ENCODE measurements at places on chromosomes 12 and 14.

DNA sequence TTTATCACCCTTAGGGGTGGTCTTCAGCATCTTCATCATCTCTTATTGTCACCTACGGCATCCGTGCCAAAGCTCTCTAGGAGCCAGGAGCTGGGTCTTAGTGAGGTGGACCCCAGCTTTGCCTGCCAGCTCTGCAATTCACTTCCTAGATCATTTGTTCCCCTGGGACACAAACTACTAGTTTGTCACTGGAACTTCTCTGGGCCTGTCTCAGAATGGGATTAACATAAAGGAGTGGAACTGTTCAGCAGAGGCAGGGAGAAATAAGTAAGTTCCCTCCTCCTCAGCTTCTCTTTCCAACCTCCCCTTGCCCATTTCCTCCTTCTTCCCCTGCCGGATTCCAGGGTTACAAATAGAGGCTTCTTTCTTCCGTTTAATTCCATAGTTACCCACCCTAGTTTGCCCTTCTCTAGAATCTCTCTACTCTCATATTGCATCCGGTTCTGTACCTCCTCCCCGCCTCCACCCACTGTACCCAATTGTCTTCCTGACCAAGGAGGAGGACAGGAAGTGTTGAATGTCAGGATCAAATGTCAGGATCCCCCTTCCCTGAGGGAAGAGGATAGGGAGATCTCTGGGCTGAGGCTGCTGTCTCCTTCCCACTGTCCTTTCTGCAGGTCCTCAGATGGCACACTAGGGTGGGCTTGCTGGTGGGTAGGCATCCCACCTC lies 25.0 kb downstream of the LARP4 start:
- no peak for DNase-seq

DNA sequence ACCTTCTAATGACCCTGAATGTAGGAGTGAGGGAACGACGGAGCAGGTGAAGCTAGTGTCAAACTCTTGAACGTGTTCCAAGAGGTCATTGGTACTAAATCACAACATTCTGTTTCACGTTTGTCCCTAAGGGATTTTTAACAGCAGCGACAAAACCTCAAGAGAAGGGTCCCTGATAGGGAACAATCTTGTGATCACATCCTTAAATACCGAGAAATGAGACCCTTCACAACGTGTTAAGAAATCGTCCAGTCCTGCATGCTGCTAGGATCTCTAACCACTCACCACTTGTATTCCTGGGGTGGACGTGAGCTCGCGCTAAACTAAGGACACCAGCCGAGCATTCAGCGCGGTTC lies 134.1 kb upstream of the KRAS start:
- no peak for DNase-seq

DNA sequence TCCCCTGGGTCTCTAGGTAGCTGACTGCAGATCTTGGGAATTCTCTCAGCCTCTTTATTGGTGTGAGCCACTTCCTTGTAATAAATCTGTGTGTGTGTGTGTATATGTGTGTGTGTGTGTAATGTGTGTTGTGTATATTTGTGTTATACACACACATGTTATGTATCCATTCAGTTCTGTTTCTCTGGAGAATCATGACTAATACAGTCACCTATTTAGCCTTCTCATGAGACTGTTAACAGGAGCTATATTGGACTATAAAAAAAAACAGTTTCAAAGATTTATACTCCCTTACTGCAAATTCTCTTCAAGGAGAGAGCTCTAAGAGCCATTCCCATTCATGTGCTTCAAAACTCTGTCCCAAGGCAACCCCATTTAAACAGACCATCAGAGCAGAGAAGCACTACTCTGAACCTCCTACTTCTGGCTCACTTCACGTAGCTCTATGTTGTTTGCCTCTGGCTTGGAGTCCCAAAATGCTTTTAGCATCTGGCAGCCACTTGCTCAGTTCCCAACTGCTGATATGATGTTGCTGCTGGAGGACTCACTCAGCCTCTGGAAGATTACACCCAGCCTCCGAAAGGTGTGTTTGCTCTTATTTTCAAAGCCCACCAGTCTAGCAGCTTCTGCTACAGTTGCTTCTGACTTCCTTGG lies 48.7 kb upstream of the KITLG start:
- DNase-seq, result no peak

DNA sequence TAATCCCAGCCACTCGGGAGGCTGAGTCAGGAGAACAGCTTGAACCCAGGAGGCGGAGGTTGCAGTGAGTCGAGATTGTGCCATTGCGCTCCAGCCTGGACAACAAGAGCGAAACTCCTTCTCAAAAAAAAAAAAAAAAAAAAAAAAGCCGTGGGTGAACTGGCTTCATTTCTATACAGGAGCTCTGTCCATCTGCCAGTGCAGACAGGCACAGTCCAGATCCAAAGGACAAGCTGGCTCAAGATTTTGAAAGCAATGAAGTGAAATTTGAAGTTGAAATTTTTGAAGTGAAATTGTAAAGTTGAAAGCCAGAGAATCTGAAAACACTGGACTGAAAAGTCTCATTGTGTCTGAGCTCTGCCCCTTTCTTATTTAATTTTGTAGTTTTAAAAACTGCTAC lies 134.7 kb downstream of the CALM1 start:
- no peak for DNase-seq

DNA sequence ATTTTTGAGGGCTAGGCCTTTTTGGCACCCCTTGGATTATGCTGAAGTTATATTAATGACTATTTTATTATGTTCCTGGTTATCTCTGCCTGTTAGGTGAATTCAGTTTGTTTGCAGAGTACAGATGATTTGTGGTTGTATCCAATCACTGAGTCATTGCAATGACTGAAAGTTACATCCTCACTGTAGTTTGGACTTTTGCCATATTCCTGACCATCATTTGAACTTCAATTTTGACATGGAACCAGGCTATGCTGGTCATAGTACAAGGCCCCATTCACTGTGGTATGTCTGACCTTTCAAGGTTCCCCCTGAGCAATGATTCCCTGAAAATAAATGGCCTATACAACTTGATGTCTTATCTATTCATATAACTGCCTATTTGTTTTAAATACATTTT lies 621.0 kb downstream of the CCER1 start:
- no peak for DNase-seq

GRCh38 chr12:108914121-108914531 lies 34.2 kb downstream of the DAO start:
- no peak for DNase-seq

GRCh38 chr14:92597906-92598905 lies 84.6 kb downstream of the RIN3 start:
- DNase-seq, result no peak

GRCh38 chr12:56801661-56802622 lies 38.8 kb downstream of the HSD17B6 start:
- DNase-seq, result no peak

DNA sequence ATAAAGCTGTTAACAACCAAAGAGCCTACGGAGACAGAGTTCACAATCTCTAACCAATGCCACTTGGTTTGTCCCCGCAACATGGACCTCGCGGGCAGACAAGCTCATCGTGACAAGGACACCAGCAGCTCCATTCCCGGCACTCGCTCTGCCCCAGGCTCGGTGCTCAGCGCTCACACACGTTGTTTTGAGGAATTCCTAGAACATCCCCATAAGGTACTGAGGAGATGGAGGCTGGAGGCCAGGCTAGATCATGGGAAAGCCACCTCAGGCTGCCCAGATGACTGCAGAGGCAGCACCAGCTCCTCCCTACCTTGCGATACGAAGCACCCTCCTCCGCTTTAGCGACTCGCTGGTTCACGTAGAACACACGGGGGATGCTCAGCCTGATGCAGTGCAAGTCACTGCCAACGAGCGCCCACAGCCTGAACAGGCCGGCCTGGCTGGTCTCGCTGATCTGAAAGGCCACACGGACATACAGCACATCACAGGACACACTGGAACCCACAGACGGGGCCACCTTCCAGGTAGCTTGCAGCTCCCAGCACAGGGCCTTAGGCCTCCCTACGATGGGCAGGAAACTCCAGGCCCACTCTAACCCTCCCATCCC lies 30.1 kb downstream of the P2RX2 start:
- no peak for DNase-seq

GRCh38 chr12:117188961-117189724 lies 1.1 kb downstream of the FBXO21 start:
- DNase-seq, result no peak

- no peak for DNase-seq
Observed at GRCh38 chr14:71600309-71600708, 331.9 kb upstream of the RGS6 start.

Measured in activated CD8-positive, alpha-beta memory T cell treated with anti-CD3 and anti-CD28 coated beads, Interleukin-2, amount 50 U/mL, for 48 hours (primary cell).